ENCODE measurements at places on chromosomes 3 and 15.

GRCh38 chr15:49328941-49329340 lies 94.1 kb upstream of the FGF7 start:
- no peak for DNase-seq

DNA sequence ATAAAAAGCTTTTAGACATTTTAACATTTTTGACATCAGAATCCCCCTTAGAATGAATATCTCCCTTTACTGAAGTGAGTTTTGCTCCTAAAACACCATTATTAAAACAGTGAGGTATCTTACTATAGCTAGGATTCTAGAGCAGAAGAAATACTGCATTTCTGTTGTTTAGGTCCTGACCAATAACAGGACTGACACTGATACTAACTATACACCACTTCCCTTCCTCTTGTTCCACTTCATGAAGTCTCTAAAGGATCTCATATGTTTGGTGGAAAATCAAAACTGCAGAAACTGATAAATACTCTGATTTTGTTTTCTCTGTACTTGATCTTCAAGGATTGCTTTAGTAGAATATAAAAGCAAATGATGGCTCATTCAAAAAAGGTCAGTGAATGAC lies 230.7 kb downstream of the SUCLG2 start:
- no peak for DNase-seq

DNA sequence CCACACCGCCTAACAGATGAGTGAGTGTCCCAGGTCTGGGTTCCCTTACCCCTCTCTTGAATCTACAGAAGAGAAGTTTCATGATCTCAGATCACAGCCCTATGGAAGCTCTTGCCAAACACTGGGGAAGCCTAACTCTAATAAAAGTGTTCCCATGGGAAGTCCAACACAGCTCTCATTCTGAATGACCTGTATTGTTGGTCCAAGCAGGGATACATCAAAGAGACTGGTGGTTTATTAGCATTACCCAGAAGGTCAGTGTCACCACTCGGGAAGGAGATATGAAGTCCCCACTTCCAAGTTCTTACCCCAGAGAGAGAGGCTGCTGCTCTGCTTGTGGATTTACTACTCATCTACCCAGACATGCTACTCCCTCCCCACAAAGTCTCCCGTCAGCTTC lies 9.0 kb upstream of the NCBP2 start:
- no peak for DNase-seq

DNA sequence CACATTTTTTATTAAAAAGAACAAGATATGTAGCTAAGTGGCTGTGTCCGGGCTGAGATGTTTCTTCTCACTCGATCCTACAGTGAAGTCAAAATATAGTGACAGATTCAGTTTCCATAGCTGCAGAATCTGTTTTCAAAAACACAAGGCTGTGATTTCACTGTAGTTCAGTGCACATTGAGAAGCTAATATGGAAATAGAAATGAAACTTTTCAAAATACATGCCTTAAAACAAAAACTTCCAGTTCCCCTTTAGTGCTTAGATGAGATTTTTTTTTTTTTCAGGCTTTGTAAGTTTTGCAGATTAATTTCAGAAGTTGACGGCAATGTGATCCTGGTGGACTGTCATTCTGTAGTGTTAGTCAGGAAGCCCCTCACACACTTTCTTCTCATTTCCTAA lies 23.8 kb upstream of the TRAK1 start:
- peak; percentile 43 for DNase-seq

- no peak for DNase-seq
Observed at GRCh38 chr3:11576453-11576852, 67.3 kb downstream of the VGLL4 start.

- DNase-seq: no peak
Observed at GRCh38 chr3:194140520-194141414, 4.8 kb downstream of the HES1 start.

DNA sequence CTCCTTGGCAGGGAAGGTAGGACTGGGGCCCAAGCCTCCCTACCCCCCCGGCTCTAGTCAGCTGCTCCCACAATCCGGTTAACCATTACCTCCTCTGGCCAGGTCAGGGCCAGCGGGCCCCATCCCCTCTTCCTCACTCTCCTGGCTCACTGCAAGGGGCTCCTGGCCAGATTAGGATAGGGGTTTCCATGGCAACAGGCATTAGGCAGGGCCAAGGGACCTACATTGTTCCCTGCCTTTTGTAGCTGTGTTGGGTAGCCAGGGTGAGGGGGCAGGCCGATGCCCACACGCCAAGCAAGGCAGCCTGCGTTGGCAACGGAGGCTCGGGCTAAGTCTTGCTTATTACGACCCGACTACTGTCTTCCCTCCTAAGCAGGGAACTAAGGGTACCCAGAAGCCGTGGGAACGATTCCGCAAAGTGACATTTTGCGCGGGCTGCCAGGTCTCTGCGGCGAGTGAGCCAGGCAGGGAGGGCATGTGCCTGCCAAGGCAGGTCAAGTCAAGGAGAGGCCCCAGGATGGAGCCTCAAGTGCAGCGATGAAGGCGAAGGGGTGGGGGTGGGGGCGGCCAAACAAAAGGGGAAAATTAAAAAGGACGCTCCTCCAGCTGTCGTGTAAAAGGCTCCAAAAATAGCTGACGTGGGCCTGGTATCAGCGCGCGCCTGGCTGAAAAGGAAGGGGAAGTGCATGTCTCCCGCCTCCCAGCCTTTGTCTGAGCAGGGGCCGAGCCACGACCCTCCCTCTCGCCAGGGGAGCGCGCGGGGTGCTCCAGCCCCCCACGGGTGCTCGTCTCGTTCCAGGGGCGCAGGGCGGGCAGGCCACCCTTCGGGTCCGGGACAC lies 919 bp downstream of the IDH2 start:
- DNase-seq: peak; percentile 27

DNA sequence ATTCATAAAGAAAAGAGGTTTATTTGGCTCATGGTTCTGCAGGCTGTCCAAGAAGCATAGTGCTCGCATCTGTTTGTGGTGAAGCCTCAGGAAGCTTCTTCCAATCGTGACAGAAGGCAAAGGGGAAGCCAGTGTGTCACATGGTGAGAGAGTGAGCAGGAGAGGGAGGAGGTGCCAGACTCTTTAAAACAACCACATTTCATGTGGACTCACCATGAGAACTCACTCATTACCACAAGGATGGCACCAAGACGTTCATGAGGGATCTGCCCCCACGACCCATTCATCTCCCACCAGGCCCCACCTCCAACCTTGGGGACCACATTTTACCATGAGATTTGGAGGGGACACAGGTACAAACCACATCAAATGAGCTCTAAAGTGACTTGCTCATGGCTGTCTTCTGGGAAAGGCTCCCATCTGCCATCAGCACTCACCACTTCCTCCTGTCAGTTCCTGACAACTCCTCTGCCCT lies 327.3 kb upstream of the TLE3 start:
- peak; percentile 3 for DNase-seq

- DNase-seq: no peak
Observed at GRCh38 chr3:160245261-160245800, 20.1 kb downstream of the C3orf80 start.

- DNase-seq: no peak
Observed at GRCh38 chr3:121883507-121883906, 10.7 kb upstream of the SLC15A2 start.

DNA sequence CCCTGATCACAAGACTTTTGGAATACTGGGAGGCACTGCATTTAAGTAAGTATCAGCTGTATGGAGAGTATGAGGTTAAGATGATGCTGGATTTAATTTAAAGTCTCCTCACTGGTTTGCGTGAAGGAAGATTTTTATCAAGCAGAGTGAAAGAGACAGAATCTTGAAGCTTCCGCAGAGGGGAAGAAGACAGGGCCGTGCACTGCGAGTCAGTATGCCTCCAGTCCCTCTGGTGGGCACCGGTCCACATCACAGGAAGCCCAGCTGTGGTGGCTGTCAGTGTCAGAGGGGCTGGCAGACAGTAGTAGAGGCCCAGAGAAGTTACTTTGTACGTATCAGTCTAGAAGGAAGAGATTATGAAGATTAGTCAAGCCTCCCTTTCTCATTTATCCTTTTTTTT lies 379.0 kb upstream of the TPRG1 start:
- DNase-seq: no peak
